ENCODE measurements at places on chromosomes 3 and 15.

- DNase-seq = no peak
Measured at GRCh38 chr3:140505213-140505612, 172.7 kb upstream of the TRIM42 start.

DNA sequence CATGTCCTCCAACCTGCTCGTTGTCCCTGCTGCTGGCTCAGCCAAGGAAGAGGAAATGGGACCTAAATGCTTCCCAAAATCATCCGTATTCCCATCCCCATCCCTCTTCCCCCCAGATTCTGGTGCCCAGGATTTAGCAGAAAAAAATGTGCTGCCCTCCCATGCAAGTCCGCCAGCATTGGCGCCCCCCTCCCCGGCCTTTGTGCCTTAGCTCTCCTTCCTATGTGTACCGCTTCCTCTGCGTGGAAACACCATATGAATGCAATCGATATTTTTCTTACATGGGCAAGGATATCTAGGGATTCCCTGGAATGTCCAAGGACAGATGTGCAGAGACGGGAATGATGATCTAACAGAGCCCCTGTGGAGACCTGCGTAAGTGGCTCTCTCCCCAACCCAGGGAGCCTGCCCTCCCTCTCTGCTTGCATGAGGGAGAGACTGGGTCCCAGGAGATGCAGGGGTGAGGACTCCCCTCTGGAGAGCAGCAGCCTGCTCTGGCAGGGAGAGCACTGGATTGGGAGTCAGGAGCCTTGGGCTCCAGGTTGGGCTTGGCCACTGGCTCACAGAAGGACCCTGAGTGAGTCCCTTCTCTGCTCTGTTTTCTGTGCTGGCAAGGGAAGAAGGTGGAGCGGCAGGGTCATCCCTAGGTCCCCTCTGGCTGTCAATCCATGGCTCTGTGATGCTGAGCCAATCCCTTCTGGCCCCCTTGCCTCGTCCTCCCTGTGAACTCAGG is 227.2 kb downstream of the XXYLT1 start:
- DNase-seq = no peak

- no peak for DNase-seq
Measured at GRCh38 chr3:22089284-22089683, 338.3 kb upstream of the ZNF385D start.

- DNase-seq = no peak
Measured at GRCh38 chr3:40623567-40623966, 98.8 kb downstream of the ZNF621 start.

GRCh38 chr3:114878114-114878839 is 268.8 kb downstream of the ZBTB20 start:
- no peak for DNase-seq

DNA sequence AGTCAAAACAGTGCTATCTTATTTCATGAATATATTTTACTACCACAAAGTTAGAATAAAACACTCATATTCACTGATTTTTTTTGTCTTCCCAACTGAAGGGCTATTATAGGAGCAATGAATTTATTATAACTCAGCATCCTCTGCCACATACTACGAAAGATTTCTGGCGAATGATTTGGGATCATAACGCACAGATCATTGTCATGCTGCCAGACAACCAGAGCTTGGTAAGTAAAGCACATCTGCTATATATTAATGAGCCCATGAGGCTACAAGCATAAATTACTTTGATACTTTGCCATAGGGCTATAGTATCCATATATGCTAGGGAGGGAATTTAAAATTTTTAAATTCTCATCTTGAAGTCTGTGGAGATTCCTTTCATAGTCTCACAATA is 95.9 kb downstream of the FEZF2 start:
- no peak for DNase-seq

GRCh38 chr15:77162872-77163633 is 92.1 kb upstream of the TSPAN3 start:
- no peak for DNase-seq

All from thymus (tissue), 14 donors.